Activated gamma-delta T cell treated with anti-CD3 and anti-CD28 coated beads, Interleukin-2, amount 50 U/mL, for 16 hours (primary cell): ENCODE measurements at places on chromosomes 12 and 14.

- no peak for DNase-seq
Observed at GRCh38 chr12:47249082-47249481, 169.3 kb upstream of the AMIGO2 start.

DNA sequence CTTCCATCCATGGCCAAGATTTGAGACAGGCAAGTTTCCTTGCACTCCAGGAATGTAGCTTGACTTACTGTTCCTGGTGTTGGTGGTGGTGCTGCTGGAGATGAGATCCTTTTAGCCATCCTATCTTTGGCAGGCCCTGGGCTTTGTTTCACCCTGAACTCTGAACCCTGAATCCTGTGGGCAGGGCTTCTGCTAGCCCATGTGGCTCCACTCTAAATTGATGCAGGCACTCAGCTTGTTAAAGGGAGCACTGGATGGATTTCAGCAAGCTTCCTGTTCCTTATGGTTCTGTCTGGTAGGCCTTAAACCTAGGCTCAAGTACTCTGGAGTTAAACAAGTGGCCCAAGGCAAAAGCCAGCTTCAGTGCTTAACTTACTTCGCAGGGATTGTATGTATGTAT, 138.2 kb downstream of the RGS6 start:
- no peak for DNase-seq

GRCh38 chr12:57896115-57896433, 45.3 kb upstream of the ATP23 start:
- no peak for DNase-seq

DNA sequence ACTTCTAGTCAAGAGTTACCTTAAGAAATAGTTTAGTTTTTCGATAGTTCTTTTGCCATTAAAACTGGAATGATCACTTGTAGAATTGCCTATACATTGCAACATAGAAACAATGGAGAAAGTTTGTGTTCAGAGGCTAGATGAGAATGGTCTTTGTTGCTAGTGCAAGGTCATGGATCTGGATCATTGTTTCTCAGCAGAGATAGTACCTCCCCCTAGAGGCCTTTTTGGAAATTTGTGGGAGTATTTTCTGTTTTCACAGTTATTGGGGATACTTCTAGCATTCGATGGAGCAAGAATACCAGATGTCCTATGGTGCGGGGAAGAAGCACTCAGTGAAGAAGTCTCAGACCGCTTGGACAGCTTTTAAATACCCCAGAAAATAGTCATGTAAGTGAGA, 138.8 kb upstream of the HMGA2 start:
- no peak for DNase-seq

DNA sequence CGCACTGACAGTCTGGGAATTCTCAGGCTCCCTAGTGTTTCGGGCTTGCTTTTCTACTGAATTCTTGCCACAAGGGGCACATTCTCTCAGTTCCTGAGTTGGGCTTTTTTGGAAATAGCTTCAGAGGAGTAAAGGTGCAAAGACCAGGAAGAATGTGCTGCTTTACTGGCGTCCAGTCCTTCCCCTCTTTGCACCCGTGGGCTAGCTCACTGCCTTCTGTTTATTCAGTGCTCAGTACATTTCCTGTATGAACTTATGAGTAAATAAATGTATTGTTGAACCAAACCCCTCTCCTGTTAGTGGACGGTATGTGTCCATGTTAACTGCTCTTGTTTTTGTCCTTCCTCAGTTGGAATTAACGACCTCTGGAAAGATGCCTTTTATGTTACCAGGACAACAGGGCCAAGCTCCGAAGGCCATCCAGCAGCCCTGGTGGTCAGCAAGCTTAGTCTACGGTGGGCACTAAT, 24.0 kb downstream of the GSG1 start:
- DNase-seq = no peak

DNA sequence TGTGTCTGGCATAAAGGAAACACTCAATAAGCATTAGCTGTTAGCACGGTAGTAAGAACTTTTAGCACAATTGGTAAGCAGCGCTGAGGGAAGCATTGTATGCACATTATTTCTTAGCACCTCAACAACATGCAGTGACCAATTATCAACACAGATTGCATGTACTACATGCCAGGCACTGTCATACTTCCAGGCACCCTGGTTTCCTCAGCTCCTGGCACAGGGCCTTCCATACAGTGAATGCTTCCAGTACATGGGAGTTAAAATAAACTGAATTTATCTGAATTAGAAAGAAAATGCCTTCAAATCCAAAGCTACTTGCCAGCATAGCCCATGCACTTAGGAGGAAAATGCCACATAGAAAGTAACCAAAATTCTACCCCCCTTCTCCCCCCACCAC, 59.4 kb downstream of the TUNAR start:
- DNase-seq = no peak

- DNase-seq = no peak
Observed at GRCh38 chr14:36493761-36494160, 26.3 kb downstream of the NKX2-1 start.

GRCh38 chr12:111434680-111435338, 29.1 kb downstream of the SH2B3 start:
- peak; percentile 86 for DNase-seq

DNA sequence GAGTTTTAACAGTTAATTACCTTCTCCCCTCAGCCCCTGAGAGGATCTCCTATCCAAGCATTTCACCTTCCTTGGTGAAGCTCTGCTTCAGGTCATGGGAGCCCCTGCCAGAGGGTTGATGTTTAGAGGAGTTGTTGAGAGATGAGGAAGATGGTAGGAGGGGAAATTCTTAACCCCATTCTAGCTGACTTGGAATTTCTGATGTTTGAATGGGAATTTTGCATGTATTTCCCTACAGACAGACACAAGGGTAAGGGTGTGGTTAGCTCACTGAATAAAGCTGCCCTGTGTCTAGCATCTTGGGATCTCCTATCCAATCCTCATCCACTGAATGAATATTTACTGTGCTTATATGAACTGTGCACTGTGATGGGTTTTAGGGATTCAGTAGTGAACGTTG, 7.1 kb upstream of the BHLHE41 start:
- DNase-seq = no peak

DNA sequence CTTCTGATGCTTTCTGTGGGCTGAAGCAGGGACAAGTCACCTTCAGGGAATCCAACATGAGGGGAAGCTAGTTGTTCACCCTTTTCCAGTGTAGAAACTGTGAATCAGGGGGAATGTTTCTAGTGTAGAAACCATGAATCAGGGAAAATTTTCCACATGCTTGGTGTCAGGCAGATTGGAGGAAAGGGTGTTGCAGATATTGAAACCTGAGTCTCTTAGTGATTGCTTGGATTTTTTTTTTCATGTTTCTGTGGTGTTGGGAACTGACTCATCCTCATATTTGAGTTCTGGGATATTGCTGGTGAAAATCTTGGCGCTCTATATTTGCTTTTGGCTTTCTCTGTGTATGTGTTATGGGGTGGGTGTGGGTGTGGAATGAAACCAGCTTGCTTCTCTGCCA, 144.5 kb upstream of the FBXO33 start:
- no peak for DNase-seq

- DNase-seq = no peak
Observed at GRCh38 chr14:22535126-22535525, 53.9 kb downstream of the DAD1 start.

GRCh38 chr14:81971911-81972310, 438.3 kb upstream of the SEL1L start:
- no peak for DNase-seq

GRCh38 chr14:57559576-57559975, 65.9 kb upstream of the CCDC198 start:
- DNase-seq = no peak

- DNase-seq = peak; percentile 29
Observed at GRCh38 chr12:45518291-45519235, 210.9 kb upstream of the ARID2 start.

GRCh38 chr12:111448266-111448830, 42.6 kb downstream of the SH2B3 start:
- DNase-seq = no peak

DNA sequence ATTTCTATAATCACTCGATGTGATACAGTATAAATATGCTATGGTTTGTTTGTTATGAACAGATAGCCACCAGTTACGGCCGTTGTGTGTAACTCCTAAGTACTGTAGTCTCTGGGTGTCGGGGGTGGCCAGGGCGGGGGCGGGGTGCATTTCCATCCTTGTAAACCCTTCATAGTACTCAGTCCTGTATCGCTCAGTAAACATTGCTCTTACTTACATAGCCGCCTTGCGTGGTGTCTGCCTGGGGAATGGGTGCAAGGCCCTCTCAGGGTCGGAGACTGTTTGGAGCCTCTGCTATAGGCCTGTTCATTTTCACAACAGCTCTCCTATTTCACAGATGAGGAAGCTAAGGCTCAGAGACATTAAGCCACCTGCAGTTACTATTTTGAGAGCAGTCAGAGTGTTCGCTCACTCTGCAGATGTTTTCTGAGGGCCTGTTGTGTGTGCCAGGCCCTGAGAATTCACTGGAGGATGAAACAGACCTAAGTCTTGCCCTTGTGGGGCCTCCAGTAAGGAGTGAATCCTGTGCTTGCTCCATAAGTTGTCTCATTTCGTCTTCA, 42.5 kb downstream of the JDP2 start:
- no peak for DNase-seq

DNA sequence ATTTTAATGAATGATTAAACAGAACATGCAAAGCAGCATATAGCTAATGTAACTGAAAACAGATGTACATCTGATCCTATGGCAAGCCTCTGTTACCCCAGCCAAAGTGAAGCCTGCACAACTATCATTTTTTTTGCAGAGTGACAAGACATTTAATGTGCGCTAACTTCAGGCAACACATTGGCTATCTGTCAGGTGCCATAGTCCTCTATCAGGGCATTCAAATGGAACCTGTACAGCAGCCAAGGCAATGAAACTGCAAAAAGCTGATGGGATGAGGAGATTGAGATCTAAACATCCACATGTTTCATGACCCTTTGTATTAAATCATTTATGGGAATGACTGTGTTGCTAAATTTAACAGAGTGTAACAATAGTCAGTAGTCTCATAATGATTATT, 1088.5 kb upstream of the TMEM132C start:
- DNase-seq = no peak

GRCh38 chr12:129127771-129128170, 274.5 kb downstream of the GLT1D1 start:
- DNase-seq = no peak

DNA sequence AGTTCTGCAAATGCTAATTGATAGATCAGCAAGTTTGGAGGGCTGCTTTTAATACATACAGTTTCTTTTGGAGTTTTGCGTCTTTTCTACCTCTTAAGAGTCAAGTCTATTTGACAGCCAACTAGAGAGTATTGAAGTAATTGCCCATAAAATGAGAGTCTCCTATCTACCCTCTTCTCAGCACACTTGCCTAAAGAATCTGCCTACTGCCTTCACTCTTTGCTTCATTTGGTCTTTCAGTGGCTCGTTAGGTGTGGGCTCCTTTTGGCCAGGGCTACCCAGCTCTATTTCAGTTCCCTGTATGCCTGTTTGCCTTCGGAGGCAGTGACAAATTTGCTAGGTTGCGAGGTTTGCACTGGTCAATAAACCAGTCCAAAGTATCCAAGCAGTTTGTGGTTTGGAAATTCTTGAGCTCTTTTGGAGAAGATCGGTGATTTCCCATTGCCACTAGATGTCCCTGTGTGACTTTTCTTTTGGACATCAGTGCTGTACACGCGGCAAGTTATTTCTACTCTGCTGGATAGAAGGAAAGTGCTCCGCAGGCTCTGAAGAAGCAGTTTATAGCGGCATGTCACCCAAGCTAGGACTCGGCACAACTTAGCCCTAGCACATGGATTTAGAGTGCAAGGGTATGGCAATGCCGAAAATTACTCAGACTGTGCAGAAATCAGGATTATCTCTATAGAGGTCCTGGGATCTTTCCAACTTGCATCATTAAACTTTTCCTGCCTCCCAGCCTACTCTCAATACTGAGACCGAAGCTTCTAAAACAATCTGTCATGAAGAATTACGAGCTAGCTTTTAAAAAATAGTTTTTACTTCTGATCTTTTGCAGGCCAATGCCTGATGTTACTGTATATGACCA, 38.6 kb downstream of the MGST1 start:
- DNase-seq = no peak

DNA sequence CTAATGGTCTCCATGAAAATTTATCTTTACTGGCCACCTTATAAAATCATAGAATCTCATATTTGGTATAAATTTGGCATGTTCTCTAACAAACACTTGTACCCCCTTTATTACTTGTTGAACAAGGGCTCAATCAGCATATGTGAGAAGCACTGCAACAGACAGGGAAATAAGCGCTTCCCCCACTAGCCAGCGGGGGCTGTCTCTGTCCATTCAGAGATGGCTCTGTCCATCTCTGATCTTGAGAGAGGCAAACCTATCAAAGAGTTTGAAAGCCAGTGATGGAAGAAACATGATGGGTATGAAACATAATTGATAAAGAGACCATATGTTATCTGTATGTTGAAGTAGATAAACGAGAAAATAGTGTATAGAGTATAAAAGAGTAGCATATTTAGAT, 326.8 kb downstream of the PDZRN4 start:
- no peak for DNase-seq

DNA sequence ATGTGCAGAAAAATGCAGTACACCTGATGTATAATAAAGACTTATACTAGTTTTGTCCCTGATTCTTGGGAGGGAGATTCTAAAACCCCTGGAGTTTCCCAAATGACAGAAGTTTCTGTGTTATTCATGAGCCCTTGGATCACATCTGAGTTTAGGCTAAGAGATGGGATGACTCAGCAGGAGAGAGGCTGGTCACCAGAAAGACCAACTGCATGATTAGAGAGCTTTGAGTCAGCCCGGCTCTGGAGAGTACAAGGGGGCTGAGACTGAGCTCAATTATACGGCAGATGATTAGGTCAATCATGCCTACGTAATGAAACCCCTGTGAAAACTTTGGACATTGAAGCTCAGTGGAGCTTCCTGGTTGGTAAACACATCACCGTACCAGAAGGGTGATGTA, 174.2 kb downstream of the SSPN start:
- DNase-seq = no peak

DNA sequence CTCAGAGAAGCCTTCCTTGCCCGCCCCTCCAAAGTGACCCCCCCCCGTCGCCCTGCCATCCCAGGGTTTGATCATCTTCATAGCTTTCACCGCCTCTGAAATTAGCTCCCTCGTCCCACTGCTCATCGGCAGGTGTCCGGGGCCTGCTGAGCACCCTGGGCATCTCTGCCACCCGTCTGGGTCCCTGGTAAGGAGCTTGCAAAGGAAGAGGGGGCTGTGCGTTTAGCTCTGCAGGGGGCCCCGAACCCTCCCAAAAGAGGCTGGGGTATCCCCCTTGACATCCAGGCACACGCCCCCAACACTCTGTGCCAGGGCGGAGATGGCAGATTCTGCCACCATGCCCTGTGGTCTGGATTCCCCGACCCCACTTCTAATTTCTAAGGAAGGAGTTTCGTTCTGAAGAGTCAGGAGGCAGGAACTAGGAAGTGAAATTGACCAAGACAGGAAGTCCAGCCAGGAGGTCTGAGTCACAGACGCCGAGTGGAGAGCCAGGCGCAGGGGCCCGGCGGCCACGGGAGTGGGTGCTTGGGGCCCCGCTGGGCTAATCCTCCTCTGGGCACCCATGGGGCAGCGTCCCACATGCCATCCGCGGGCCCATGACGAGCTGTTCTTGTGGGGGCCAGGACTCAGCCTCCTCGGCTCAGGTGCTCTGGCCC, 95.7 kb downstream of the RFLNA start:
- DNase-seq = no peak

GRCh38 chr14:99183311-99183710, 88.7 kb downstream of the BCL11B start:
- no peak for DNase-seq

- DNase-seq = no peak
Observed at GRCh38 chr14:68144051-68144681, 324.6 kb downstream of the RAD51B start.

GRCh38 chr14:106417224-106418049, 891.1 kb downstream of the TMEM121 start:
- peak; percentile 71 for DNase-seq
